ENCODE measurements at places on chromosomes 1 and 21. TPM values are rescaled to one million over a fixed set of nuclear protein-coding genes. Genes with fewer than 3 reads are reported as not detected.

Gene S100A7A
- not detected for polyA plus RNA-seq

Gene NBPF6
- polyA plus RNA-seq, result not detected

DNA sequence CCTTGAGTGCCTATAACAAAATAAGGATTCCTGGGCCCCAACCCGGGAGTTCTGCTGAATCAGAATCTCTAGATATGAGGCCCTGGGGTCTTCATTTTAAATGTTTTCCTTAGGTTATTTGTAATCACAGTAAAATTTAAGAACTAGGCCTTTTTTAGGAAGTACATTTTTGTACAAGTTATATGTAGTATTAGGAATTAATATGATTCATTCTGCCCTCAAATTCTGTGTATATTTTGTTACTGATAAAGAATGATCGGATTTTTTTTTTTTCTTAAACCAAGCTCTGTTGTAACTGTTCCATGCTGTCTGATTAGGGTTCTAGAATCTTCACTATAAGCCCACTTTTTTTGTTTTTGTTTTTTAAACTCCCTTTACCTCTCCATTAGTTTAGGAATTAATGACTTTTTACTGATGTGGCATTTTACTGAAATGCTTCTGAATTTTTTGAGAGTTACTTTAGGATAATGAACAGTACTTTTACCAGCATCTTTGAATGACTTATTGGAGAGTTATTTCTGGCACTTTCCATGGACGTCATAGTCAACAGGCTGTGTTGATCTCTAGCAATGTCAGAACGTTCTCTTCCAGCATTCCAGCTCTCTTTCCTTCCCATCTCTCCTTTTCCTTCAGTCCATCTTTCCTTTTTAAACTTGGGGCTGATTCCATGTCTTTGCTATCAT, 48.3 kb downstream of the CLIC4 start:
- H3K4me3 ChIP-seq, result no peak overlapping the region
- peak overlapping the region; percentile 69 for H3K27ac ChIP-seq
- DNase-seq, result no peak
- no peaks in the 10 kb centered on the region for H3K27me3 ChIP-seq

DNA sequence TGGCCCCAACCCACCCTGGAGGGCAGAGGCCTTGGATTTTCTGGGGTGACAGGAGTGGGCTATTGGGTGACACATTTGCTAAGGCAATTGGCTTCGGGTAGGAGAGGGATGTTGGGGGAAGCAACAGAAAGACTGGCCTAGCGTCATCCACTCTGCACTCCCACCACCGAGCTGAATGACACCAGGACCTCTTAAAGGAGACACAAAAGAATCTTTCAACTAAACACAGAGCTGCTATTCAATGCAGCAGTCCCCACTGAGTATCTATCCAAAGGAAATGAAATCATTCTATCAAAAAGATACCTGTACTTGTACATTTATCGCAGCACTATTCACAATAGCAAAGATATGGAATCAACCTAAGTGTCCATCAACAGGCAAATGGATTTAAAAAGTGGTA, 6.2 kb downstream of the TFF2 start:
- H3K27ac ChIP-seq, result no peak overlapping the region
- no peaks in the 10 kb centered on the region for H3K36me3 ChIP-seq
- no peak for DNase-seq
- no peak overlapping the region for H3K4me3 ChIP-seq
- H3K27me3 ChIP-seq, result peaks cover 9% of the 10 kb centered on the region
